Spleen (tissue), 13 donors: ENCODE measurements at places on chromosomes 16 and 17.

- no peak for DNase-seq
Measured at GRCh38 chr17:76834870-76835269, 33.3 kb upstream of the MGAT5B start.

- no peak for DNase-seq
Measured at GRCh38 chr16:56615353-56615752, 7.0 kb downstream of the MT2A start.

GRCh38 chr16:64865069-64865696 lies 256.7 kb downstream of the CDH11 start:
- DNase-seq, result no peak

DNA sequence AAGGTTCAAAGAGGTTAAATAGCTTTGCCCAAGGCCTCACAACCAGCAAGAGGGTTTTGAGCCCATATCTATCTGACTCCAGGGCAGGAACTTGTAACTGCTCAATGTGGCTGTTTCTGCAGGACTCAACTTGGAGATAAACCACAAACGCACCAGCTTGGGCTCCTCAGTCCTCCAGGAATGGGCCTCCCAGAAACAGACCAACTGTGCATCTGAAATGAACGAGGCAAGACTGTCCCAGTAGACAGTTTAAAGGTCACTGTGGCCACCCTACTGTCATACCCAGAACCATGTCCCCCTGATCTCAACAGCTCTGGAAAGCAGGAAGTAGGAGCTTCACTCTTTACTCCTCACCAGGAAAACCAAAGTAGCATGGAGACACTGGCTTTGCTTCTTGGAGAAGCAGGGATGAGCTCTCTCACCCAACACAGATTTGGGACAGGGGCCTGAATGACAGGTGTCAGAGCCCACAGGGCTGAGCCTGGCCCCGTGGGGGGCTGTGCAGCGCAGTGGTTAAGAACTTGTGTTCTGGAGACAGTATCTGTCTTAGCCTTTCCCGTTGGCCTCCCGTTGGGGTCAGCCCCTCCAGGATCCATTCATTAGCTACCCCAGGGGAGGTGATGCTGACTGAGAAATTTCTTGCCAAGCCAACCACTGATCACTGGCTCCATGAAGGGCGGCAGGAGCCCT lies 2.3 kb upstream of the CALB2 start:
- no peak for DNase-seq

DNA sequence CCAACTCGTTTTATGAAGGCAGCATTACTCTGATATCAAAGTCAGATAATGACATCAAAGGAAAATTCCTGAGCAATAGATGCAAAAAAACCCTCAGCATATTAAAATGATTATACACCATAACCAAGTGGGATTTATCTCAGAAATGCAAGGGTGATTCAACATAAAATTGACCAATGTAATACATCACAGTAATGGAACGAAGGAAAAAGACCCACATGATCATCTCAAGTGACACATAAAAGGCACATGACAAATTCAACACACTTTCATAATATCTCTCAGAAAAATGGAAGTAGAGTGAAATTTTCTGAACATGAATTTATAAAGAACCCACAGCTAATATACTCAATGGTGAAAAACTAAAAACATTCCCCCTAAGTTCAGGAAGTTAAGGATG lies 118.8 kb downstream of the ITFG1 start:
- DNase-seq, result no peak
